ENCODE measurements at places on chromosomes 3 and 15.

DNA sequence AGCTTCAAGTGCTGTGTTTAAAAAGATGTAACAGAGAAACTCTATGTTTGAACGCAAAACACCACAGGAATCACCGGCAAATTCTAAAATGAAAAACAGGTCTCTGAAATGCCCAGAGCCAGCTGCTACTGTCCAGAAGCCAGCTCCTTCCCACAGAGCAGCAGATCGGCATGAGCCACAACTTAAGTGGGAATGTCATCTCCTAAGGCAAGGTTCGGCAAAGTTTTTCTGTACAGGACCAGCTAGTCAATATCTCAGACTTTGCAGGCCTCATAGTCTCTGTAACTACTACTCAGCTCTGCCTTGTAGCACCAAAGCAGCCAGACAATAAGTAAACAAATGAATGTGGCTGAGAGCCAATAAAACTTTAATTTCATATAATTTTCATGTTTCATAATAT is 4.9 kb downstream of the PLOD2 start:
- peak; percentile 39 for DNase-seq

- DNase-seq = no peak
These were observed 25.7 kb upstream of the GSK3B start for GRCh38 chr3:120119846-120120510.

DNA sequence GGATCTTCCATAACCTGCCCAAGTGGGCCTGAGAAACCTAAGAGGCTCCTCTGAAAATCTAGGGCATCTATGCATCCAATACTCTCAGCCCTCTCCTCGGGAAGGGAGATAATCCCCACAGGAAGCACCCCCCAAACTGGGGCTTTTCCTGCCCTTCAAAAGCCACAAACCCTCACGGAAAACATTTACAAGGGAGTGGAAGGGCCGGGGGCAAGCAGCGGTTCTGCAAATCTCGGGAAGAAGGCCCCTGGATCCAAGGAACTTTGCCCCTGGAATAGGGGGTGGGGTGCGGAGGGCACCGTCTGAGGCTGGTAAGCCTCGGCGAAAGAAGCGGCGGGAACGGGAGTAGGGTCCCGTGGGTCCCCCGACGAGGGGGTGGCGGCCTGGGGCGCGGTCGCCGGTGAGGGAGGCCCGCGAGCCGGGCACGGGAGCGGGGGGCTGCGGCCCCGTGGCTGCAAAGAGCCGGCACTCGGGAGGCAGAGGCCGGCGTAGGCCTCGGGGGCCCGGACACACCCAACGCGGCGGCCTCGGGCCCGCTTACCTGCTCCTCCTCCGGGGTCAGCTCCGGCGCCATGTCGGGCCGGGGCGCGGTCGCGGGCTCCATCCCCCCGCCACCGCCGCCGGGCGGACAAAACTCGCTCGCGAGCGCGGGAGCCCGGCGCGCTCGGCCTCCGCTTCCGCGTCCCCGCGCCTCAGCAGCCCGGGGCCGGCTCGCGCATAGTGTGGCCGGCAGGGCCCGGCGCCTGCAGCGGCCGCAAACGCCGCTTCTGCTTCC is 755 bp downstream of the PTPN9 start:
- DNase-seq = no peak

GRCh38 chr3:122918576-122919290 is 108.8 kb downstream of the SEMA5B start:
- DNase-seq = no peak

DNA sequence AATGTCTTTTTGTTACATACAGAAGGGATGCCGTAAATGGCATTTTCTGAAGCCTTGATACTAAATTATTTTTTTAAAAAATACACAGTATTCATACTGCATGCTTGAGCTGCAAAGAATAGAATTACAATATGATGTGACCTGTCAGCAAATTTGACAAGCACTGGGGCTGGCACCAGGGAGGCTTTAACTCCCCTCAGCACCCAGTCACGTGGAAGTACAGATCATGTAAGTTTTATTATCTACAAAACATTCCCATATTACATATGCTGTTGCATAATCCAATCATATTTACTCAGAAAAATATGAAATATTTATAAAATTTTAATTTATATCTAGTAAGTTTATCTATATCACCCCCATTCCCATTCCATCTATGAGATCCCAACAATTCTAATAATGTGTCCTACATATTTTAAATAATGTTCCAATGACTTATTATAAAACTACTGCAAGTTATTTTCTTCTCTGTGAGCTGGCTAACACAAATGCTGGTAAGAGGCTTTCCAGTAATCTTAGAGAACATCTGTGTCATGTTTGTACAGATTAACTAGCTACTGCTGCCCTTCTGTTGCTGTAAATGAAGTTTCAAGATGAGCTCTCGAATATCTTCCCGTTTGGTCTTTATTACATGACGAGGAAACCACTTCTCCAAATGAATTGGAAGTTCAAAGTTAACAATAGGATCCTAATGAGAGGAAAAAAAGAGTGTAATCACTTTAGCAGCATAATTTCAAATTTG is 5.2 kb upstream of the IMPG2 start:
- DNase-seq = no peak

- DNase-seq = peak; percentile 41
These were observed 255.0 kb upstream of the ROPN1 start for GRCh38 chr3:124246949-124247348.

DNA sequence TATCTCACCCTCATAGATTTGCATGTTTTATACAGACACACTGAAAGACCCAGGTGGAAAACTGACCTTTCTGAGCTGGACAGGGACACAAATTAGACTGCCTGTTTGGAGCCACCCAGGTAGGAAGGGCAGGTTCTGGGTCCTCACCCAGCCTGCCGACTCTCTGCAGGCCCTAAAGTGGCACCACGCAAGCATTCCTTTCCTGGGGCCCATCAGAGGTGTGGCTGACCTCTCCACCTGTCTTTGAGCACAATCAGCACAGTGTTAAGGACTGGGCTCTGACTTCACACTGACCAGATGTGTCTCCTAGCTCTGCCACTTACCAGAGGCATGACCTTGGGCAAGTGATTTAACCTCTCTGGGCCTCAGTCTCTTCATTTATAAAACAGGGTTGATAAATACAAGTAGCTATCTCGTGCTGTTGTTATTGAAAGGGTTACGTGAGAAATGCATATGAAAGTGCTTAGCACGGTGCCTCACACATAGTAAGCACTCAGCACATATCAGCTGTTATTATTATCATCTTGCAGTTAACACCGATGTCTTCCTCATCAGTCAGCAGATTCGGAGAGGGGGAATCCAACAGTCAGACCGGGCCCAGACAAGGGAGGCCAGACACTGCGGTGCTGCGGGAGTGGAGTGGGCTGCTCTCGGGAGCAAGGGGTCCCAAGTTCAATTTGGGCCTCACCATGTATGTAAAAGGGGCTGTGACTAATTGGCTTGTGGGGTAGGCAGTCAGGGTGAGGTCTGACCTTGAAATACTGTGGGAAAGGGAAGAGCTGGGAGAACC is 2.0 kb upstream of the TBC1D2B start:
- no peak for DNase-seq

DNA sequence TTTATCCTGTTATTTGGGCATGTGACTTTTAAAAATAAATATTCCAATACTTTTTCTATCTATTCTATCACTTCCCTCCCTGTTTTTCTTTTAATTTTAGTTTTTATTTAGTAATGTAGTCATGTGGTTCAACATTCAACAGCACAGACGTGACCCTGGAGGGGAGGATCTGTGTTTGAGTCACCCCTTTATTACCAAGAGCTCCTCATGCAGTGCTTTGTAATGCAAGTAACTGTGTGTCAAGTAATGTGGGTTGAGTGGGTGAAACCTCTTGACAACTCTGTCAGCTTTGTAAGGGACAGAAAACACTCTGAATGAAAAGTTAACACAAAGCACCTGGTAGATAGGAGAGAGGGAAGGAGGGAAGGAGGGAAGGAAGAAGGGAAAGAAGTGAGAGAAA is 89.7 kb upstream of the FGF12 start:
- no peak for DNase-seq

Data from Ammon's horn (tissue), 1 donor.